Left ventricle myocardium superior (tissue), 1 donor: ENCODE measurements at places on chromosomes 2 and 18. TPM values are rescaled to one million over a fixed set of nuclear protein-coding genes. Genes with fewer than 3 reads are reported as not detected.

GRCh38 chr2:23120161-23120560 is 264.8 kb upstream of the KLHL29 start:
- no peak for DNase-seq

- DNase-seq, result no peak
Measured at GRCh38 chr2:186031229-186031628, 292.6 kb downstream of the FSIP2 start.

GRCh38 chr2:159096901-159097300 is 128.5 kb downstream of the TANC1 start:
- DNase-seq, result no peak

GRCh38 chr18:4319738-4320677 is 135.1 kb downstream of the DLGAP1 start:
- DNase-seq, result no peak

GRCh38 chr18:66222174-66222573 is 381.7 kb downstream of the CDH19 start:
- no peak for DNase-seq

- DNase-seq, result no peak
Measured at GRCh38 chr2:42987112-42987922, 194.9 kb upstream of the HAAO start.

GRCh38 chr2:73933194-73933593 is 6.5 kb downstream of the DGUOK start:
- no peak for DNase-seq

DNA sequence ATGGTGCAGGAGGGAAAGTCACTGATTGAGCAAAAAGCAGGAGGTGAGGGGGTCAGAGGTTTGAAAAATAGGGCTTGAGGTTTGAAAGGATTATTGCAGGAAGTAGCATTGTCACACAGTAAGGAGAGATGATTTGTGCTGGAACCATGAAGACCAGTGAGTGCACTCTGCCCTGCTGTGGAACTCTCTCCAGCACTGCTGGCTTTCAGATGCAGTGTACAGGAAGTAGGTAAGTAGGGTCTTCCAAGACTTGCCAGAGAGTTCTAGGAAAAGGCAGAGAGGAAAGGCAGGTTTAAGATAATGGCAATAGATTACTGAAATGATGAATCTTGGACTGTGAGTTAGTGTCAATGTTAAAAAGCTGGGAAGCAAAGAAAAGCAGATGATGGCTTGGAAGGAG is 11.2 kb downstream of the SP110 start:
- DNase-seq, result no peak

- no peak for DNase-seq
Measured at GRCh38 chr2:205837663-205838062, 155.4 kb downstream of the NRP2 start.

DNA sequence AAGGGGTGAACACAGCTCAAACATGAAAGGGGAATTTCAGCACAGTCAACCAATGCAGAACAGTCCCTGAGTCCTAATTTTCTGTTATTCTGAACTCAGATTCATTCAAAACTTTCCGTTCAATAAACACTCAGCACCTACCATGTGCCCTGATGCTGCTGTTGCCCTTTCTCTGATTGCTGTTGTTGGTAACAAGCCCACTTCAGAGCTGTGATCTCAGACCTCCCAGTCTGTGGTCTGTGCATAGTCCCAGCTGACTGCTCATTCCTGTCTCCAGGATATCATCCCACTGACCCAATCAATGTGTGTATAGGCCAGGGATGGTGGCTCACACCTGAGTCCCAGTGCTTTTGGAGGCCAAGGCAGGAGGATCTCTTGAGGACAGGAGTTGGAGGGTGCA is 82.7 kb upstream of the SLC35G4 start:
- DNase-seq, result no peak

DNA sequence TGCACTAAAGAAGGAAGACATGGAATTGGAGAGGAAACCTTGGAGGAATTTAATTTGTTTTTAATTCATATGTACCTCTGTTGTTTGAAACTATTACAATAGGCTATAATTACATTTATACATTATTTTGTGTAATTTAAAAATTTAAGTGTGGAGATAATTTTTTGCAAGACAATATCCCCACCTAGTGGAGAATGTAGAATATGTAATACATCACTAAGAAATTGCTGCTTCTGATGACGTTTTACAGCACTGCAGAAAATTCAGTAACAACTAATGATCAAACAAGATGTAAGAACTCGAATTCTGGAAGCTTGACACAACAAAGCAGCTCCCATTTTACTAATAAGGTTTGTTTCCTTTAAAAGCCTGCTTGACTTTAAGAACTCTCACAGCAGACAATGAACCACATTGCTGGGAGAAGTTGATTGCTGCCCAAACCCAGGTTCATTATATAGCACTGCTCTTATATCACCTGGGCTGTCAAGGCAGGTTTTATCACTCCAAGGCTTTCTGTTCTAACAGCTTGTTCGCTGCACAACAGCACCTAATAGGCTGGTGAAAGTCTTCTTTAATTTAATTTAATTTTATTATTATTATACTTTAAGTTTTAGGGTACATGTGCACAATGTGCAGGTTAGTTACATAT is 53.4 kb downstream of the THADA start:
- DNase-seq, result no peak

- DNase-seq, result no peak
Measured at GRCh38 chr2:148978026-148978685, 60.3 kb upstream of the LYPD6B start.

DNA sequence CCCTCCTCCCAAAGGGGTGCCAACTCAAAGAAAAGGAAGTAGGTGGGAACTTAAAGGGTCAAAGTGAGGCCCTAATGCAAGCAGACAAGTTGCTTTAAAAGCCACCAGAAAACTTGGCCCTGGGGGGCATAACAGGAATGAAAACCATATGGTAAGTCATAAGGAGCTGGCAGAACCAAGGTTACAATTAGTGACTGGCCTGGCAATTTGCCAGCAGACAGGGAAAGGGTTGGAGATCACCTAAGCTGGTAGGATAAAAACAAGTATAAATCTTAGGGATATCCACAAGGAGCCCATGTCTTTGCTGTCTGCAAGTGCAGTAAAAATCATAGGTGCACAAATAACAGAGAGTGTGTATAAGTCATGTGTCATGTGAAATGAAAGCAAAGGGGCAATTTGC is 256.7 kb upstream of the LRRTM4 start:
- DNase-seq, result no peak

DNA sequence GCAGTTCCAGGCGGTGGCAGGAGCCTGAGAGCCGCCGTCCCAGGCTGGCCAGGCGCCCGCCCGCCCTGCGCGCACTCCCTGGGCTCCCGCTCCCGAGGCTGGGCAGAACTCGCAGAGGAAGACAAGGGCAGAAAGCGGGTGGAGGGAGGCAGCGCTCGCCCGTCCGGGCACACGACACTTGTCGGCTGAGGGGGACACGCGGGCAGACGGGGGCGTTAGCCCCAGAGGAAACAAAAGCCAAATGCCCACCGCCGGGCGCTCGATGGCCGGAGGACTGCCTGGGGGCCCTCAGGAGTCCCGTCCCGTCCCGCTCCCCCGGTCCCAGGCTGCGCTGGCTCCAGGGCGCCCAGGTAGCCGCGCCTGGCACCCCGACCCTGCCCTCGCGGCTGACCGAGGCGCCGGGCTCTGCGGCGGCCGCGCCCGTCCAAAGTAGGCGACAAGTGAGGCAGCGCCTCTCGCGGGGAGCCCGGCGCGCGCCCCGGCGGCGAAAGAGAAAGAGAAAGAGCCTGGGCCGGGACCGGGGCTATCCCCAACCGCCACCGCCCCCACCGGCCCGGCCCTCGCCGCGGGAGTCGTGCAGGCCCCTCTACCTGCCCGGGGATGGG is 491 bp downstream of the L3MBTL4 start:
- peak; percentile 70 for DNase-seq

GRCh38 chr2:221467610-221468009 is 104.5 kb downstream of the EPHA4 start:
- DNase-seq, result no peak

- no peak for DNase-seq
Measured at GRCh38 chr2:128717758-128718710, 399.4 kb upstream of the HS6ST1 start.

GRCh38 chr2:182248362-182248761 is 178.5 kb downstream of the PDE1A start:
- peak; percentile 23 for DNase-seq

DNA sequence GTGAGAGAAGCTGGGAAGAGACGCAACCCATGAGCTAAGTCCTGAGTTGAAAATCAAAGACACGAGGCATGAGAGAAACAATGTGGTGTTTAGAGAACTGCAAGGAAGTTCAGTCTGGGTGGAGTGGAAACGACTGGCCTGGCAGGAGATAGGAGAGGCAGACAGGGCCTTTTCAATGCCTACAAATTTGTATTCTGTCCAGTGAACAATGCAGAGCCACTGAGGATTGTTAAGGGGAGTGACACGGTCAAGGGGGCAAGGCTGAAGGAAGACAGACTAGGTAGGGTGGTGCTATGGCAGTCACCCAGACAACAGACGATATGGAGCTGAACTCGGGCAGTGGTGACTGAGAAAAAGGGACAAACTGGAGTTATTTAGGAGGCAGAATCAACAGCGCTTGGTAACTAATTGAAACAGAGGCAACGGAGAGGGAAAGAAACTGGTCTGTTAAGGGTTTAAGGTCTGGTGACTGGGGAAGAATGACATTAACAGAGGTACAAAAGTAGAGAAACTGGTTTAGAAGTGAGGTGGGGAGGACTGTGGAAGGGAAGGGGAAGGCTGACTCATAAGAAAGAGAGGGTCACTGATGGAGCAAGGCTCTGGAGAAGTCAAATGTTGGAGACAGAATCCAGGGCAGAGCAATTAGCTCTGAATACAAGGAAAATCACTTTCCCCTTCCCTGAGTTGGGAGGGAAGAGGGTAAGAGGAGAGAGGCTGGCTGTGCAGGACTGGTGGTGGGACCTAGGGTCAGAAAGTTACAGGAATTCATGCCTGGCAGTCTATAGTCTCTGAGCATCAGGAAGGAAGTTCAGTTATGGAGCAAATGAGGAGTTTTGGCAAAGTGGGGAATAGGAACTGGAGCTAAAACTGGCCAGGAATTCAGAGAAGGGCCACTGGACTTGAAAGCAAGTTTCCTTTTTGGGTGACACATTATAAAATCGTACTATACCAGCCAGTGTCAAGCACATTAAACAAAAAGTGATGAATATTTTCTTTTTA is 63.4 kb upstream of the CHRNA1 start:
- no peak for DNase-seq

DNA sequence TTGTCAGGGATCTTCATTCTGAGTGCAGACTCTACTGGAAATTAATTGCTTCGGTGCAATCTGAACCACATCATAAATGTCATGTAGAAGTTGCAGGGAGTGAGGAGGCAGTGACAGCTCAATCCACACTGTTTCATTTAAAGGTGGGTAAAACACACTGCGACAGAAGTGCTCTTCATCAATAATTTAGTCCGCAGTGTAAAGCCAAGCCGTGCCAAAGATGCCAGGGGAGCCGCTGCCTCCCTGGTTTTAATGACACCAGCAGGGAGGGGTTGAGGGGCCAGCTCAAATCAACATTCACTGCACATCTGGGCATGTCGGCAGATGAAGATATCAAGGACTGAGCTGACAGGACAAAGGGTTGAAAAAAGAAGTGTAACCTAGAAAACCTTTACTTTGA is 305.7 kb upstream of the VRK2 start:
- no peak for DNase-seq

- DNase-seq, result no peak
Measured at GRCh38 chr2:191103774-191104173, 47.0 kb downstream of the STAT4 start.

DNA sequence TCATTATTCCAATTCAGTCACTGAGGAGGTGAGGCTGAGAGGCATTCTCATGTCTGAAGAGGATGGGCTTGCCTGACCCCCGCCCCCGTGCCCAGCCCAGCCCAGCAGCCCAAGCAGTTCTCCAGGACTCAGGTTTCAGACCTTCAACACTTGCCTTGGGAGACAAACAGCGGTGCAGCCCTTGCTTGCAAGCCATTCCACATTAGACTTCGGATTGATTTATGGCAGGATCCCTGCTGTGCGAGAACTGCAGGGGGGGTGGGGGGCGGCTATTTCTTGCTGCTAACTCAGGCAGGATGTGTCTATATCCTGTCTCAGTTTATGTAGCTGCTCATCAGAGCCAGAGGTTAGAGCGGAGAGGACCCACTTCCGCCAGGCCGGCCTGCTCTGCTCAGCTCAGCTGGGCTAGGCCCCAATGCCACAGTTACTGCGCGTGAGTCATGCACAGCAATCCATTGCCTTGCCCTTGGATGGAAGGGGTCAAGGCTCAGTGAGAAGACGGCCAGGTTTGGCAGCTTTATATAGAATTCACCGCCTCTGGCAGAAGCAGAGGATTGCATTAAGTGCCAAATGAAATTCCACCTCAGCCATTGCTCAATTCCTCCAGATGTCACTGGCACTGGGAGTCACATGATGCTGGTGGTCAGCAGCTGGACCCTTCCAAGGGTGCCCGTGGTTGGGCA is 1.8 kb downstream of the GYPC start:
- DNase-seq, result peak; percentile 85

GRCh38 chr2:72570413-72570812 is 255.4 kb downstream of the EXOC6B start:
- DNase-seq, result no peak

- DNase-seq, result no peak
Measured at GRCh38 chr18:56112013-56112749, 524.2 kb upstream of the TCF4 start.

GRCh38 chr2:66481100-66481549 is 46.2 kb downstream of the MEIS1 start:
- no peak for DNase-seq

GRCh38 chr2:127537644-127538043 is 2.2 kb downstream of the MYO7B start:
- DNase-seq, result no peak

DNA sequence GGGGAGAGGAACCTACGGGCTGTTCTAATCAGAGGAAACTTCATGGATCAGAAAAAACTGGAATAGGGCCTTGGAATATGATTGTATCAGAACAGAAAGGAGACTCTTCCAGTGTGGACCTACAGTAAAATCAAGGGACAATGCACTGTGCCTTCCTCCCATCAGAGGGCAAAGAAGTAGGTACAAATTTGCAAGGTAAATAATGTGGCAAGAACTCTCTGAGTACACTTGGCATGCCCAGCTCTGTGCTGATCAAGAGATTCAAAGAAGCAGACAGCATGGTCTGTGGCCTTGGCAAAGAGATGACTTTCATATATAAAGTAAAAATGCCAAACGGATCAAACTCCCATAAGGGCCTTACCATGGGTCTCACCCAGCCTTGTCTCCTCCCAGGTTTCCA is 242.6 kb upstream of the OSR1 start:
- no peak for DNase-seq

GRCh38 chr2:166314022-166314759 is 61.6 kb downstream of the SCN9A start:
- DNase-seq, result no peak

Gene DNAH6
- 0.22 TPM for total RNA-seq

Gene LIMS4
- total RNA-seq, result 2.8 TPM

Gene CFC1
- not detected for total RNA-seq

Gene EVX2
- not detected for total RNA-seq

Gene SIX3
- total RNA-seq, result not detected

Gene LYG2
- total RNA-seq, result not detected

Gene TMEM247
- total RNA-seq, result not detected
